NCI-H748 treated with DMSO at 0.1 percent for 48 hours (cell line): ENCODE measurements at places on chromosomes 1 and 21.

DNA sequence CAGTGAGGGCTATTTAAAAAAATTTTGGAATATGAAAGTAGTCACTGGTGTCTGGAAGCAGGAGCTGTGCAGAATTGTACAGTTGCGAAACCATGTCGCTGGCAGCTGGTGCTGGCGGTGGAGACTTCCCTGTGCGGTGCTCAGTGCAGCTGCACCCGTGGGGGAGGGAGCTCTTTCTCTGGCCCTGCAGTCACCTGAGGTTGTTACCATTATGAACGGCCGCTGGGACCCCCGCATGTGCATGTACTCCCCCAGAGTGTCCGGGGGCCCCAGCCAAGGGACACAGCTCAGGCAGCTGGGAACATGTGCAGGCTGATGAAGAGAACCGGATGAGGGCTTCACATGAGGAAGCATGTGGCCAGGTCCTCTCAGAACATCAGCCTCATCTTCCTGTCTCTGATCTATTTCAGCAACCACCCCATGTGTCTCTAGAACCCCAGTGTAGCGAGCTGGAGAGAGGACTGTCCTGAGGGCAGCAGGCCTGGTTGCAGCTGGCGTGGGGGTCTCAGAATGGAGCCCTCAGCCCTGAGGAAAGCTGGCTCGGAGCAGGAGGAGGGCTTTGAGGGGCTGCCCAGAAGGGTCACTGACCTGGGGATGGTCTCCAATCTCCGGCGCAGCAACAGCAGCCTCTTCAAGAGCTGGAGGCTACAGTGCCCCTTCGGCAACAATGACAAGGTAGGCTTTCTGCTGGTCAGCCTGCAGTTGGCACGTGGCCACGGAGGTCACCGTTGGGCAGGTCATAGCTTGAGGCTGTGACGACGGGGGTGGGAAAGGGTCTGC lies at the start of gene TRPM2:
Gene TRPM2 (plus strand): TSS at position 431 of the 780 bp plus-strand sequence. CDS start 80 bp downstream, at position 511.
- no peak for DNase-seq

DNA sequence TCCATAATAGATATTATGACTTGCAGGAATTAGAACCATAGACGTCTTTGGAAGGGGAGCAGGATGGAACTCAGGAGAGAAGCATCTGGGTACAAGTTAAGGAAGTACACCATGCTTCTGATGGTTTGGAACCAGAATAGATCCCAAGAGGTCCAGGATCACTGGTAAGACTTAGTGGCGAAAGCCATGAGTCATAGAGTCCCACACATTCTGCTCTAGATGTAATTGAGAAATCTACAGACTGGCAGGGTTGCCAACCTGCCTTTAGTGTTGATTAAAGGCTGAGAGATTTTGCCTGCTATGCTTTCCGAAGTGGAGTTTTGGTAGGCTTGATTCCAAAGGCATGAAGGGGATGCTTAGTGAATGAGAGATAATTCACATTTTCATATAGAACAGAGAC lies 57.1 kb upstream of the C1orf87 start:
- DNase-seq, result no peak

- no peak for DNase-seq
Observed at GRCh38 chr1:59674595-59674994, 140.2 kb upstream of the HOOK1 start.

DNA sequence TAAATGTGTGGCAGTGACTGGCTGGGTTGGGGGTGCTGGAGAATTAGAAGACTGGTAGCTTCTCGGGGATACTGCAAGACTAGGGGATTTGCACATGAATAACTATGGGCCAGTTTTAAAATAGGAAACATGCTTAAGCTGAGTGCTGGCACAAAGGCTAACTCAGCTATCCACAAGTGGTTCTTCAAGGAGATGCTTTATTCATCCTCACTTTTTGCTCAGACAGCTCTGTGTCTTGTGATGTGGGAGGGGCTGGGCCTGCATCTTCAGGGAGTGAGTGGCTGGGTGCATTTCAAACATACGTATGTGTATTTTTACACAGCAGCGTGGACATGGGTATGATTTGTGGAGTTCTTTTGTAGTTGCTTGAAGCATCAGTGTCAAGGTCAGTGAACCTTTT lies 2.3 kb downstream of the COQ8A start:
- no peak for DNase-seq

DNA sequence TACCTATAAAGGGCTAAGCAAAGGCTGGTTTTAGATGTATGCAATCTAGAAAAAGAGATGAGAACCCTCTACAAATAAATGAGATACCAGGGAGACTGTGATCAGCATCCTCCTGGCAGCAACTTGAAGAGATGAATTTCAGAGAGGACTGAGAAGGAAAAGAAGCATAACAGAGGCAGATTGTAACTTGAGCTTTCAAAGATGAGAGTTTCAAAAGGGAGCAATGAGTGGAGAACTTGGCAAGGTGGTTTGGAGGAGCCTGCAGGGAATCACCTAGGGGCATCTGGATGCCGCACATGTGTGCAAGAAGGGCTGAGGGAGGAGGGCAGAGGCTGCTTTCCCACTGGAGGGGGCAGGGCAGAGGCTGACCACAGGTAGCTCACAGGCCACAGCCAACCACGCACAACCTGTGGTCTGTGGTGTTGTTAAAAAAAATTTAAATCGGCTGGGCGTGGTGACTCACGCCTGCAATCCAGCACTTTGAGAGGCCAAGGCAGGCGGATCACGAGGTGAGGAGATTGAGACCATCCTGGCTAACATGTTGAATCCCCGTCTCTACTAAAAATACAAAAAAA lies 50.2 kb downstream of the PCNX2 start:
- DNase-seq, result no peak
